Neural progenitor cell (in vitro differentiated cells): ENCODE measurements at places on chromosomes 3 and 15. TPM values are rescaled to one million over a fixed set of nuclear protein-coding genes. Genes with fewer than 3 reads are reported as not detected.

- no peak for DNase-seq
- no peak overlapping the region for H3K27ac ChIP-seq
- no peaks in the 10 kb centered on the region for H3K36me3 ChIP-seq
- H3K4me1 ChIP-seq, result no peaks in the 10 kb centered on the region
Observed at GRCh38 chr3:30457726-30458125, 148.7 kb upstream of the TGFBR2 start.

CHRM5 gene
- total RNA-seq, result not detected in 2 replicates

DNA sequence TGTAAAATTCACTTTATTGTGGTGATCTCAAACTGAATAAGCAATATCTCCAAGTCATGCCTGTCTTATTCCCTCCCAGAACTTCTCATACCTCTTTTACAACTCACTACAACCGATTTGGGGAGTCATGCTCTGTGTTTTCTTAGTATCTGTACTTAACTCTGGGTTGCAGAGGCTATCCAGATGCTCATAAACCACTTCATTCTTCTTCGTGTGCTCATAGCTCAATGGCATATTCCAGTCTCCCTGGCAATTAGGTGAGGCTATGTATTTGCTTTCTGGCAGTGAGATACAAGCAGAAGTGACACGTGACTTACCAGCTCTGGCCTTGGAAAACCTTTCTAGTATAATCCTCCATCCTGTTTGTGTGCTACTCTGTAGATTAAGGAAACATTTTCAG lies 360.9 kb downstream of the ZNF385D start:
- H3K4me3 ChIP-seq, result no peak overlapping the region
- no peaks in the 10 kb centered on the region for H3K36me3 ChIP-seq
- H3K27ac ChIP-seq, result no peak overlapping the region
- H3K4me1 ChIP-seq, result no peaks in the 10 kb centered on the region

- no peaks in the 10 kb centered on the region for H3K27me3 ChIP-seq
- H3K4me1 ChIP-seq, result no peaks in the 10 kb centered on the region
- H3K36me3 ChIP-seq, result no peaks in the 10 kb centered on the region
- DNase-seq, result no peak
Observed at GRCh38 chr3:87191175-87191574, 35.9 kb upstream of the CHMP2B start.

DNA sequence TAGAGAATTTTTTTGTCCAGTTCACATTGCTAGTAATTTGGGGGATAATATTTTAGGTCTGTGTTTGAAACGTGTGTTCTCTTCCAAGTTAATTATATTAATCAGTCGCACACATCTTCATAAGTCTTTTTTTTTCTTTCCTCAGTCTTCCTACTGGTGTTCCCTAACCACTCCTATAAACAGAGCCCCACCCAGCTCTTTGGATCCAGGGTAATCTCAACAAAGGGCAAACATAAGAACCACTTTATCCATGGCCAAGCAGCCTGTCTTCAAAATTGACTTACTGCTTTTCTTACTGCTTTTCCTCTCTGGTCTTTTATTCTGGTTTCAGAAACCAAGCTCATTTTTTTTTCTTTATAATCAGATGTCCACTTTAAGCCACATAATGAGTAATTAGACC lies 266.8 kb upstream of the NECTIN3 start:
- no peaks in the 10 kb centered on the region for H3K27me3 ChIP-seq
- no peaks in the 10 kb centered on the region for H3K4me1 ChIP-seq
- H3K36me3 ChIP-seq, result no peaks in the 10 kb centered on the region
- DNase-seq, result no peak

DNA sequence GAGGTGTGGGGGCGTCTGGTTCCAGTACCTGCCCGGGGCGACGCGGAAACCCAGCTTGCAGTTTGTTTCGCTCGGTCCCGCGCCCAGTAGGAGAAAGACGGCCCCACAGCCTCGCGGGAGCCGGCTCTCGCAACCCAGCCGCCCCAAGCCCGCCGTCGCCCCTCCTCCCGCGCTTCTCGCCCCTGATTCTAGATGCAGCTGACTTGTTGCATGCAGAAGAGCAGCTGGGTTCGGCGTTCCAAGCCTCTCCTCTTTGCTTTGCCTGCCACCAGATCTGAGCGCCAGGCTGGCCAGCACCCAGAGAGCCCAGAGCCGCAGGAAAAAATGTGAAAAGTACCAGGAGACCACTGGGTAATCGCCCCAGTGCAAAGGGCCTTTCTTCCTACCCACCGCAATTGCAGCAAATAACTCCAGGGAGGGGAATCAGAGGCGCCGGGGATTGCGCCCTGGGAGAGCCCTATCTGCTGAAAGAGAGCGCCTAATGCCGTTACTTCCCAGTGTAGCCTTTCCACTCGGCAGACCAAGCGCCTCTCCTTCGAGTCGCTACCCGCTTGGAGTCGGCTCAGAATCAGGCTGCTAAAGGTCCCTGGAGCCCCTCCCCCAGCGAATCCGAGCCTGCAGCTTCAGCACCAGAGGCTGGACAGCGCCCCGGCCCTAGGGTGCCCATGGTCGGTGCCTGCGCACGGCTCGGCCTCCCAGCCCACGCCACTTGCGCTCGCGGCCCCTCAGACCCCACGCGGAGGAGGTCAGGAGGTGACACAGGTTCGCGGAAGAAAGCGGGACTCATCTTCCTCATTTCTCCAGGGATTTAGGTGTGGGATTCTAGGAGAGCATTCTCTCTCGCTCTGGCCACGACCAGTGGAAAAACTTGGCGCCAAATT lies 15.7 kb upstream of the AEN start:
- peak; percentile 93 for DNase-seq
- H3K4me1 ChIP-seq, result peaks cover 34% of the 10 kb centered on the region
- H3K27me3 ChIP-seq, result peaks cover 93% of the 10 kb centered on the region
- H3K36me3 ChIP-seq, result no peaks in the 10 kb centered on the region
- H3K4me3 ChIP-seq, result peak overlapping the region; percentile 49
- H3K27ac ChIP-seq, result no peak overlapping the region

GRCh38 chr3:176505878-176506621 lies 691.2 kb downstream of the TBL1XR1 start:
- H3K27ac ChIP-seq, result no peak overlapping the region
- DNase-seq, result peak; percentile 42
- H3K4me1 ChIP-seq, result no peaks in the 10 kb centered on the region

- no peak for DNase-seq
- H3K36me3 ChIP-seq, result no peaks in the 10 kb centered on the region
- H3K4me1 ChIP-seq, result peaks cover 16% of the 10 kb centered on the region
- H3K27ac ChIP-seq, result no peak overlapping the region
Observed at GRCh38 chr3:138850151-138850550, 15.4 kb upstream of the PIK3CB start.

BTLA gene
- 3.9 TPM in 1 of 2 replicates, not detected in the other for total RNA-seq

GRCh38 chr3:157785102-157785826 lies 282.0 kb upstream of the VEPH1 start:
- H3K4me1 ChIP-seq, result no peaks in the 10 kb centered on the region
- no peak overlapping the region for H3K4me3 ChIP-seq
- H3K27ac ChIP-seq, result no peak overlapping the region
- no peaks in the 10 kb centered on the region for H3K36me3 ChIP-seq

GRCh38 chr3:94440767-94441493 lies 378.1 kb downstream of the NSUN3 start:
- no peak overlapping the region for H3K4me3 ChIP-seq
- DNase-seq, result no peak
- H3K27me3 ChIP-seq, result no peaks in the 10 kb centered on the region

DNA sequence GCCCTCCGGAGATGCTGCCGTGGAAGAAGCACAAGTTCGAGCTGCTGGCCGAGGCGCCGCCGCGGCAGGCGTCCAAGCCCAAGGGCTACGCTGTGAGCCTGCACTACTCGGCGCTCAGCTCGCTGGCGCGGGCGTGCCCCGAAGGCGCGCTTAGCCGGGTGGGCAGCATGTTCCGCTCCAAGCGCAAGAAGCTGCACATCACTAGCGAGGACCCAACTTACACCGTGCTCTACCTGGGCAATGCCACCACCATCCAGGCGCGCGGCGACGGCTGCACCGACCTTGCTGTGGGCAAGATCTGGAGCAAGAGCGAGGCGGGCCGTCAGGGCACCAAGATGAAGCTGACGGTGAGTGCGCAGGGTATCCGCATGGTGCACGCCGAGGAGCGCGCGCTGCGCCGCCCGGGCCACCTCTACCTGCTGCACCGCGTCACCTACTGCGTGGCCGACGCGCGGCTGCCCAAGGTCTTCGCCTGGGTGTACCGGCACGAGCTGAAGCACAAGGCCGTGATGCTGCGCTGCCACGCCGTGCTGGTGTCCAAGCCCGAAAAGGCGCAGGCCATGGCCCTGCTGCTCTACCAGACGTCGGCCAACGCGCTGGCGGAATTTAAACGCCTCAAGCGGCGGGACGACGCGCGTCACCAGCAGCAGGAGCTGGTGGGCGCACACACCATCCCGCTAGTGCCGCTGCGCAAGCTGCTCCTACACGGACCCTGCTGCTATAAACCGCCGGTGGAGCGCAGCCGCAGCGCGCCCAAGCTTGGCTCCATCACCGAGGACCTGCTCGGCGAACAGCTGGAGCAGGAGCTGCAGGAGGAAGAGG lies 1.3 kb downstream of the FAM43A start:
- peaks cover 5% of the 10 kb centered on the region for H3K4me1 ChIP-seq
- H3K27me3 ChIP-seq, result peaks cover 39% of the 10 kb centered on the region
- DNase-seq, result peak; percentile 89
- H3K36me3 ChIP-seq, result no peaks in the 10 kb centered on the region

GRCh38 chr15:66219339-66219738 lies 34.2 kb downstream of the MEGF11 start:
- H3K4me3 ChIP-seq, result no peak overlapping the region
- H3K27ac ChIP-seq, result no peak overlapping the region
- no peaks in the 10 kb centered on the region for H3K27me3 ChIP-seq
- H3K4me1 ChIP-seq, result peaks cover 9% of the 10 kb centered on the region
- no peak for DNase-seq

GRCh38 chr3:10426346-10427220 lies 78.8 kb downstream of the ATP2B2 start:
- H3K4me1 ChIP-seq, result no peaks in the 10 kb centered on the region
- H3K27me3 ChIP-seq, result no peaks in the 10 kb centered on the region
- no peak overlapping the region for H3K27ac ChIP-seq
- no peak for DNase-seq

DNA sequence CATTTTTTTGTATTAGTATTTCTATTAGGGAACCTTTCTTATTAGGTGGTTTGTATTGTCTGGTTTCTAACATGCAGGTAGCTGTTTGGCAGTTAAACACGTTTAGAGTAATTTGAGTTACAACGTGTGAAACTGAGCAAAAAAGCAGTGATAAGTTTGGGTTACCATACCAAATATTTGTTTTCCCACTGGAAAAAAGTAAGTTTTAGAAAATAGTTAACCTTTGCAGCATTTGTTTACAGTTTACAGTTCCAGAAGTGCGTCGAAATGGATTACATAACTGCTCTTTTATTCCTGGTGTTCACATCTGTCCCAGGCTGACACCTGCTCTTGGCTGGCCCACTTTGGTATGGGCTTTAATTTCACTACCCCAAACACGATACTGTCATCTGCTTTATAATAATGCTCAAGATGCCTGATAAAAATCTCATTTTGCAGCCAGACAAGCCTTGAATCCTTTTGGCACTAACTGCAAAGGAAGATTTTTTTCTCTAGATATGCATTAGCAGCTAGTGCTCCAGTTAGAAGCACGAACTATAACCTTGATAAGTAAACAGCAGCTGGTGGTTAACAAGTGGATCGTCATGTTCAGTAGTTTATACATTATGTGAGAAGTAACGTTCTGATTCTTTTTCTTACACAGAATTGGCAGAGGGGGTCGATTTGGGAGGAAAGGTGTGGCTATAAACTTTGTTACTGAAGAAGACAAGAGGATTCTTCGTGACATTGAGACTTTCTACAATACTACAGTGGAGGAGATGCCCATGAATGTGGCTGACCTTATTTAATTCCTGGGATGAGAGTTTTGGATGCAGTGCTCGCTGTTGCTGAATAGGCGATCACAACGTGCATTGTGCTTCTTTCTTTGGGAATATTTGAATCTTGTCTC lies 5.3 kb downstream of the EIF4A2 start:
- H3K27me3 ChIP-seq, result no peaks in the 10 kb centered on the region
- peak overlapping the region; percentile 30 for H3K27ac ChIP-seq
- no peak for DNase-seq
- peaks cover 23% of the 10 kb centered on the region for H3K4me1 ChIP-seq
- H3K4me3 ChIP-seq, result peak overlapping the region; percentile 97
- H3K36me3 ChIP-seq, result peaks cover 52% of the 10 kb centered on the region
